Neuronal stem cell (in vitro differentiated cells): ENCODE measurements at places on chromosomes 12 and 14.

DNA sequence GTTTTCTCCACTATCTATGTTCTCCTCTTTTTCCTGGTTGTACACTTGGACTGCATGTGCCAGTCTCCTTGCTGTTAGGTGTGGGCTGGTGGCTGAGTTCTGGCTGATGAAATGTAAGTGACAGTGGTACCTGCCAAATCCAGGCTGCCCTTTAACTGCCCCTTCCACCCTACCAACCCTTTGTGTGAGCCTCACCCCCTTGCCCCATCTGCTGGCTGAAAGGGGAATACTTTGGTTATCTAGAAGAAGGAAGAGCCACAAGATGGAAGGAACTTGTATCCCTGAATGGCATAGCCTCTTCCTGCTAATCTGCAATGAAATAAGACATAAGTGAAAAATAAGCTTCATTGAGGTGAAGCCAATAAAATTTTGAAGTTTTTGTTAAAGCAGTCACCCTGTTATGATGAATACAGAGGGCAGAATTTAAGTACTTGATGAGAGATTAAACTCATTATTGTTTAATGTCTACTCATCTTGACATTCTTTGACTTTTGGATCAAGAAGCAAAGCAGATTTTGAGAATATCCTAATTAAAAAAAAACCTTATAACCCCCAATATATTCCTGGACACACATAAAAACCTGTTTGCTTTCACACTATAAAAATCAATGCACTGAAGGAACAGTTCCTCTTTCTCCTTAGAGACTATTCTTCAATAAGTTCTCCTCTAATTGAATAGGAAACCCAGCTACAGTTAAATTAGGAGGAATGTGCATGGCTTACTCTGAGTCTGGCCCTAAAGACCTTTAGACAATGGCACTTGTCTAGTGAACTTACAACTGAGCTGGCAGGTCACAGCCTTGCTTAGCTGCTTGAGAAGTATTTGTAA, 262.6 kb upstream of the BTG1 start:
- DNase-seq, result no peak

DNA sequence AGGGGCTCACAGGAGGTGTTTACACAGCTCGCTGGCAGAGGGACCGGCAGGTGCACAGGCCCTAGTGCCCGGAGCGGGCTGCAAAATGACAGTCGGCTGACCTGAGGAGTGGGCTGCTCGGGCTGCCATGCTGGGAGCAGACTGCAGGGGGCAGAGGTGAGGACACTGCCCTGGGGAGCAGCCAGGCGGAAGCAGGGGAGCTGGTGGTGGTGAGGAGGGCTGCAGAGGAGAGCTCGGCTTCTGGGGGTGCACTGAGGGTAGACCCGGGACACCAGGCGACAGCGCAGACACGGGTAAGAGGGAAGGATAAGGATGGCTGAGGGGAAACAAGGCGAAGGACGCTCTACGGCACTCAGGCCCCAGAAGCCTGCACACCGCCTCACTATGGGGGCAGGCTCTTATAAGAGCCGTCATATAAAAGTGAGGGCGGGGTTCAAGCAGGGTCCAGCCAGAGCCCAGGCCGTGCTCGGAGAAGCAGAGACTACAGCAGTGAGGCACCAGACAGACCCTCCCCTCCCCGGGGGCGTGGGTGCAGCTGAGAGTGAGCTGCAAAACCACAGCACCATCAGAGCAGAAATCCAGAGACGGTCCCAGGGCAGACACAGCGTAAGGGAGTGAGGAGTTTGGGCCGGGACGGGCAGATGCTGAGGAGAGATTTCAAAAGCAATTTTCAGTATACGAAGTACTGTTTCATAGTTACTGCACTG, 62.5 kb downstream of the CCDC88C start:
- DNase-seq, result no peak

DNA sequence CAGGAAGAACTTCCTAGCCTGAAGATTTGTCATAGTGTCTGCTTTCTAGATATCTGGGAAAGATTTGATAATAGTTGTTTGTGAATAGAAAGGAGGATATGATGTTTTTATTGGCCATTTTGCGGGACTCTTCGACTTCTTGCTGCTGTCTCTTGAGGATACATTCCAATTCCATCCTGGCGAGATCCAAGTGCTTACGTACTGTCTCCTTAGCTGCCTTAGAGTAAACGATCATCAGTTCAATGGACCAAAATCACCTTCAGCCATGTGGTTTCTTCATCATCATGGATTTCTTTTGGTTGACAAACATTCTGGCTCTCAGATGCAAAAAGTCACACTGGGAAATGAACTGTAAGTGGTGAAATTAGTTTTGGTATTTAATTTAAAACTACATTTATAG, 82.7 kb upstream of the SCN8A start:
- DNase-seq, result no peak

DNA sequence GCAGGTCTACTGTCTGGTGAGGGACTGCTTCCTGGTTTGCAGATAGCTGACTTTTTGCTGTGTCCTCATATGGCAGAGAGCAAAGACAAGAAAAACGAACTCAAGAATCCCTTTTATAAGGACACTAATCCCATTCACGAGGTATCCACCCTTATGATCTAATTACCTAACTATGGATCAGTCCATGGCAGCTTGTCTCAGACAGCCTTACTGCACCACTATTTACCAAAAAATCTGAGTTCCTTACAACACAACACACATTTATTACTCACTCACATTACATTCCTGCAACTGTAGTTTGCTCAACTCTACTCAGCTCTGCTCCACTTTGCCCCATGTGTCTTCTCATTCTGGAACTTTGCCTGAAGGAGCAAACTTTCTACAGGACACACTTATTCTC, 10.1 kb upstream of the SLC6A15 start:
- DNase-seq, result no peak

DNA sequence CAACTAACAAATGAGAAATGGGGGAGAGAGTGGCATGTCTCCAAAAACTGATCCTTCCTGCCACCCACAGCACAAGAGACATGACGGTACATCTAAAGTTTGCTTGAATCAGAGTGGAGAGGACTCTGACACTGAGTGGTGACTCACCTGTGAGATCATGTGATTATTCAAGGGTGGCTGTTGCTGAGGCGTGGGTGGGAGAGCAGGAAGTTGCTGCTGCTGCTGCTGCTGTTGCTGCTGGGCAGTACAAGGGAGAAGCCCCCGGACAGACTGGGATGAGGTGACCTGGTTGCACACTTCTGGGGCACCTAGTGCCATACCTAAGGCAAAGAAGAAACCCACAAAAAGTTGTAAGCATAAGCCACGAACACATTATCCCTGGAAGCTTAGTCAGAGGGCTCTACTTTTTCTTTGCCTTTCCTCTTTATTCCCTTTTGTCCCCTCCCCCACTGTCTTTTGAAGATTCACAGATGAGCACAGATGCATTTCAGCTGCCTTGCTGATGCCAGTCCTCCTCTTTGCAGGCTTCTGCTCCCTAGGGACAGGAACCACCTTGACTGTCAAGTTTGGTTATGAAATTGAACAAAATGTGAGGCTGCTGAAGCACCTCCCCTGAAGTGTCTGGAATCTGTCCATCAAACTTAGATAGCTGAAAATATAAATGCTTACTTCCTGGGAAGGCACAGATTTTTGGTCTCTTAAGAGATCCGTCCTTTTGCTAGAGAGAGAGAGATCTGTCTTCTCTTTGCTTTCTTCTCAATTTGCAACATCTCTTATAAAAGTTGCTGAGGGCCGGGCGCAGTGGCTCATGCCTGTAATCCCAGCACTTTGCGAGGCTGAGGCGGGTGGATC, 29.4 kb upstream of the STAC3 start:
- DNase-seq, result no peak

DNA sequence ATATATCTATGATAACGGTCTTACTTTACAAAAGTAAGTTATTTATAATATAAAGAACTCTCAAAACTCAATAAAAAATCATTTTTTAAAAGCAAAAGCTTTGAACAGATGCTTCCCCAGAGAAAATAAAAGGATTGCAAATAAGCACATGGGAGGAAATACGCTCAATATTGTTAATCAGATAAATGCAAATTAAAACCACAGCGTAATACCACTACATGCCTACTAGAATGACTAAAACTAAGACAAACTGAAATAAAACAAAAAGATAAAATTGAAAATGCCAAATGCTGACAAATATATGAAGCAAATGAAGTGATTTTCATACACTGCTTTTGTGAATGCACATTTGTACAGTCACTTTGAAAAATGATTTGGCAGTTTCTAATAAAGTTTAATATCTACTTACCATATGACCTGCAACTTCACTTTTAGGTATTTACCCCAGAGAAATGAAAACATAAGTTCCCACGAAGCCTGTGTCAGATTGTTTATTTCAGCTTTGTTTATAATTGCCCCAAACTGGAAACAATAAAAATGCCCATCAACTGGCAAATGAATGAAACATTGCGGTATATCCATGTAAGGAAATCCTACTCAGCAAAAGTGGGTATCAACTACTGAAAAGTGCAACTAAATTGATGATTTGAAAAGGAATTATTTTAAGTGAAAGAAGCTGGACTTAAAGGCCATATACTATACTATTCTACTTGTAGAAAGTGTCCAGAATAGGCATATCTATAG, 1072.4 kb downstream of the TMTC2 start:
- DNase-seq, result no peak

- no peak for DNase-seq
Observed at GRCh38 chr12:77847060-77847541, 16.4 kb downstream of the NAV3 start.

DNA sequence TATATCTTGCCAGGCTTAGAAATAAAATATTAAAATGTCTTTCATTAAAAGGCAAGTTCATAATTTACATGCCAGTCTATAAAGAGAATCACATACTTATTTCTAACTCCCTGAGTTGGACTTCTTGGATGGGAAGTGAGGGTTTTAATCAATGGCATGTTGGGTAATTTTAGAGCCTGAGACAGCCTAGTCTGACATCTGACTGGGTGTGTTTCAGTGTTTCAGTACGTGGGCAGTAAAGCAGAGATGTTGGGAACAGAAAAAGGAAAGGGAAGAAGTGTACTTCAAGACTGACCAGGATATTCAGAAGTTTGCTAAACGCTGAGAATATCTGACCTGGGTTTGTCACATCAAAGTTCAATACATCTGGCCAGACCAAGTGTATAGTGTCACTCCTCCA, 171.8 kb downstream of the BTG1 start:
- no peak for DNase-seq

GRCh38 chr12:43861015-43861839, 25.3 kb downstream of the TMEM117 start:
- no peak for DNase-seq

- no peak for DNase-seq
Observed at GRCh38 chr14:75579338-75579864, 981 bp downstream of the FLVCR2 start.

GRCh38 chr12:92574051-92574783, 128.6 kb upstream of the PLEKHG7 start:
- DNase-seq, result no peak

- DNase-seq, result no peak
Observed at GRCh38 chr12:89539426-89540223, 13.8 kb upstream of the POC1B start.
